Omental fat pad (tissue), 4 donors: ENCODE measurements at places on chromosomes 2 and 18.

DNA sequence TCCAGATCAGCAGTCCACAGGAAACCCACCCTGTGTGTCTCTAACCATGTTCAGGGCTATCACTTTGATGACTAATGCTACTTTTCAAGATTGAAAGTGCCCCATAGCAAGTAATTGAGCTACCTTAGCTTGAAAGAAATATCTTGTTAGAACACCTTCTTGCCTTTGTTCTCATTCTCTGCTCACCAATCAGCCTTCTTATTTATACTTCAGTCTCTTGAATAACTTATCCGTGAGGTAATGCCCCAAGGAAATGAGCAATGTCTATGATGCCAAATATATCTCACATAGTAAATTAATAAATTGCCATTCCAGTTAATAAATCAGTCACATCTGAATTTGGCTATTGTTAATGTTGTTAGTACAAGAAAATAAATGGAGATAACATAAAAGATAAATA is 141.6 kb downstream of the WDPCP start:
- DNase-seq: no peak

- no peak for DNase-seq
Observed at GRCh38 chr2:101751875-101752619, 54.5 kb downstream of the MAP4K4 start.

DNA sequence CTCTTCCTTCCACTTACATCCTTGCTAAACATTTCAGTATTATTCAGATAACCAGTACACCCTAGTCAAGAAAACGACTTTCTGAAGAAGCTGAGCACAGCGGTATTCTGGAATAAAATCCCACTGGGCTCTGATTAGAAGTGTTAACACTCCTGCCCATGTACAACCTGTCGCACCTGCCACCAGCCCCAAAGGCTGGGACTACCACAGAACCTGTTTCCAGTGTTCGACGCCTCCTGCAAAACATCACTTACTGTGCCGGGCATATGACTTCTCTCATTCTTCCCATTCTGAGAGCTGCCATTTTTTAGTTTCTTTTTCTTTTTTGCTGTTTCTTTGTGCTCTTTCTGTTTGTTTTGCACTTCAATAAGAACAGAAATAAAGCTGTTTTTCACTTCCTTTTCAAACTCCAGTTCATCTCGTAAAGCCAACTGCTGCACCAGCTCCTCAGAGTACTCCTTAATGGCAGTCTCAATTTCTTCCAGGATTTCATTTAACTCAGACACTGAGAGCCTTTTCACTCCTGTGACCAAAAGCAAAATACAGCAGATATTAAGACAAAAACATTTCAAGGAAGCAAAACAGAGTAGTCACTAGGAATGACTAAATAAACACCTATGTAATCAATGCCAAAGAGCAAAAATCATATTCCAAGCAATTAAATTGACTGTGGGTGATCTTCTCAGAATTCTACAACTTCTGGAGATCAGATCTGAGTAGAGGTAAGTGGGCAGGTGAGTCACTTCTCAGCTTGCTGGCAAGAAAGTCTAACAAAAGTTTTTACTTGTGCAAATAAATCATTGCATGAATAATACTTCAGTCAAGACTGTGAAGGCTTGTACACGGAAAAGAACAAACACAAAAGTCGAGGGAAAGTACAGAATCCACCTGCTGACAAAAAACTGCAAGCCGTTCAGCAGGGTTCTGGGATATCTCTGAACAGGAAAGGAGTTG is 19.3 kb downstream of the FEZ2 start:
- DNase-seq: no peak

- no peak for DNase-seq
Observed at GRCh38 chr2:15840148-15840547, 100.2 kb upstream of the MYCN start.
